Lung microvascular endothelial cell (primary cell): ENCODE measurements at places on chromosomes 11 and 22. TPM values are rescaled to one million over a fixed set of nuclear protein-coding genes. Genes with fewer than 3 reads are reported as not detected.

GRCh38 chr11:72613977-72614376 lies 60.2 kb downstream of the PDE2A start:
- DNase-seq, result no peak

Gene SUSD2
- 0.20 and 0.22 TPM in 2 replicates for total RNA-seq

Gene F2
- total RNA-seq, result not detected in 2 replicates

GRCh38 chr11:123314972-123315371 lies 115.1 kb upstream of the GRAMD1B start:
- DNase-seq, result no peak

DNA sequence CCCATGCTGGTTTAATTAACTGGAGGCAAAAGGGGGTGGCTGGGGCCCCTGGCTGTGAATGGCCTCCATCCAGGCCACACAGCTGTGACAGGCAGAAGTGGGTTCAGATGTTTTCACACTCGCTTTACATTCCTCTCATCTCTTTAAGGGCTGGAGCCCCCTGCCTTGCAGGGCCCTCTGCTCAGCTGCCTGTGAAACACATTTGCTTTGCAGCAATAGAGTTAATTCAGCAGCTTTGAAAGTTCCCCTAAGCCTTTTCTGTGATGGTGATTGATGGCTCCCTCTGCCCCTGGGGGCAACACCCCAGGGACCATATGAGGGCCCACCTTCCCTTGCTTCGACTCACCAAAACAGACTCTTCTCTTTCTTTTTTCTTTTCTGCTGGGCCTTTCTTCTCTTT lies 139.3 kb downstream of the FEZ1 start:
- DNase-seq, result no peak

DNA sequence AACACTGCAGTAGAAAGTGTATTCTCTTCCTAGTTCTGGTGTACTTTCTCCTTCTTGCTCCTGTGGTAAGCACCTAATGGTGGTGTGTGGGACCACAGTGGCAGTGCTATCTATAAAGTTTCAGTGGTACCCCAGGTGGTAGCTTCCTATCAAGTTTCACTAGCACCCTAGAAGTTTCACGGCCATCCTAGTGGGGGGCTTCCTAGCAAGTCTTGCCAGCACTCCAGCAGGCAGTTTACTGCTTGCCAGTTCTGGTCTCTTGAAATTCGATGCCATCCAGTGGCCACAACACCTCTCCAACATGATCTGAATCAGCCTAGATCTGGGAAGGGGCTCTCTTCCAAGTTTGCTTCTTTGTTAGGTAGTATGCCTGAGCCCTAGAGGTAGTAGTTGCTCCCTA lies 229.6 kb downstream of the SWAP70 start:
- DNase-seq, result no peak
